ENCODE measurements at places on chromosomes 3 and 15.

DNA sequence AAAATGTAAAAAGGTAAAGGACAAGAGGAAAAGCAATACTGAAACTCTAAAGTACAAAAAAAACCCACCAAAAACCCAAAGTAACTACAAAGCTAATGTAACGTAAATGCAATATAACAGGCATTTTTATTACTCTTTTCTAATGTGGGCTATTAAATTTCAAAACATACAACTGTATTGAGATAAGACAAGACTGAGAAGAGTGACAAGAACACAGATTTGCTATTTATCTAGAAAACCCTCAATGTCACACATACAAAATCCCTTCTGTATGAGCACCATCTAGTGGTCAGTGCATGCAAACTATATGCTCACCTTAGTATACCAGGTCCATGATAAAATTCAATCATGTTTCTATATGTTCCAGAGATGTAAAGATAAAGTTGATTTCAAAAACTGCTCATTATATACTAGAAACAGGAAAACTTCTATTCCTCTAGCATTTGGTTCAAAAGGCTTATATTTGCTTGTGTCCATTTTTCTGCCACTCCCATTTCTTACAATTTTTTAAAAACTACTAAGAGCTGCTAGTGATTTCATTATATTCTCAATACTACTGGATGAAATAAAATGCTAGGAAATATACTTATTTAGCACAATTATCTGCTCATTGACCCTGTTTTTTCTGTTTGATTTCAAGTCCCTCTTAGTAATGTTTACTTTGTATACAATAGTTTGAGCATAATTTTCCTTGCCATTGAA lies 111.4 kb downstream of the DLG1 start:
- no peak for DNase-seq

GRCh38 chr3:100748220-100748619 lies 38.9 kb downstream of the TFG start:
- DNase-seq: no peak

- DNase-seq: no peak
Measured at GRCh38 chr3:37993820-37994638, 3.4 kb downstream of the VILL start.

GRCh38 chr3:7190095-7190494 lies 329.2 kb downstream of the GRM7 start:
- no peak for DNase-seq

GRCh38 chr3:117793622-117794265 lies 1084.2 kb downstream of the TUSC7 start:
- DNase-seq: no peak

DNA sequence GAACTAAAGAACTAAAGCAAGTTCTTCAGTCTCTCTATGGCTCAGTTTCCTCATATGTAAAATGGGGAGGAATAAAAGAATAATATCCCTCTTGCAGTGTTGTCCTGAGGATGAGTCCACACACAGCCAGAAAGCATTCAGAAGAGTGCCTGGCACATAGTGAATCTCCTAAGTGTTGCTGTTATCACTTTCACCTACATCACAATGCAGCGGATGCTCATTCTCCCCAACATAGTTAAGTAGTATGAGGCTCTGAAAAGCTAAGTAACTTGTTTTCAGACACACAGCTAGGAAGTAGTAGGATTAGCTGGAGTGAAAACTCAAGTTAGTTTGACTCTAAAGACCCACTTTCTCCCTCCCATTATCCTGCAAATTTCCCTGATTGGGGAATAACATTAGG lies 9.1 kb upstream of the USP3 start:
- DNase-seq: no peak

- DNase-seq: no peak
Measured at GRCh38 chr3:30198162-30198561, 408.2 kb upstream of the TGFBR2 start.

DNA sequence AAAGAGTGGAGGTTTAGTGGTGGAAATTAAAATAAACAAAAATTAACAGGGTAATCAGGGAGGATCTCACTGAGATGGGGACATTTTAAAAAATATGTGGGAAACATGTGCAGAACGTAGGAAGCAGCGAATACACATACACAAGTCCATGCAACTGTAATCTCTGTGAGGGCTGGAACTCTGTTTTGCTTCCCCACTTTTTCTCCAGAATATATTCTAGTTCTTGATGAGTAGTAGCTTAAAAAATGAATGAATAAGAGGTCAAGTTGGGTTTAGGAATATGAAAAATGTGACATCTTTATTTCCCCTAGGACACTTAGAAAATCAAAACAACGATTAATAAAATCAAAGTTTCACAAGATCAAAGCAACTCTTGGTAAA lies 312.2 kb upstream of the ZNF717 start:
- DNase-seq: no peak

All from D721Med (cell line).